SK-N-SH treated with all-trans-retinoic acid at 6 μM for 48 hours (cell line): ENCODE measurements at places on chromosomes 6 and 20.

DNA sequence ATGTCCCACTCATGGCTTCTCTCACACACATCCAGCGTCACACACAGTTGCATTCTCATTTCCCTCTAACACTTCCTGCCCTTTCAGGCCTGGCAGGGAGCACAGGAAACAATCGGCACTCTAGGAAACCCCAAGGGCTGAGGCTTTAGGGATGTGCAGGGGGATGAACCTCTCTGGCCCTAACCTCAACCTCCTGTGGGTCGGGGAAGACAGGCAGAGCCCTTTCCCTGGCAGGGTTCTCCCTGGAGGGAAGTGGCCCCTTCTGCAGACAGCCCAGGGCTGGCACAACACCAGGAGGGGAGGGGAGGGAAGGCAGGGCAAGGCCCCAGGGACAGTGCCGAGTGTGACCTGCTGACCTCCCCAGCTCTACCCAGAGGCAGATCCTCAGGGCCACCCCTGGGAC lies 2.7 kb downstream of the TEAD3 start:
- ATAC-seq, result no peak

DNA sequence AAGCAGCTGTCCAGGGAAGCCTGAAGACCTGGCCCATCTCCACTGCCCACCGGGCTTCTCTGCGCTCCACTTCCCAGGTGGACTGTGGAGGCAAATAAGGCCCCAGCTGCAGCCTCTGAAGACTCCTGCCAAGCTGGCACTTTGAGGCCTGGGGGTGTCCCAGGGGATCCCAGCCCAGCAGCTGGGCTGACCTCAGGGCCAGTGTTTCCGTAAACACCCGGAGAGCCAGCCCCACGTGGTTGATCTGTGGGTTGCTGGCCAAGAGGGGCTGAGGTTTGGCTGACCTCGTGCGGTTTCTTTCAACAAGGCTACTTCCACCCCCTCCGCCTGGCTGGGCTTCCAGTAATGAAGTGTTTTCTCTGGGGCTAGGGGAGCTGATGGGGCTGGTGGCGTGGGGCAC lies 12.4 kb upstream of the CCN5 start:
- no peak for ATAC-seq

DNA sequence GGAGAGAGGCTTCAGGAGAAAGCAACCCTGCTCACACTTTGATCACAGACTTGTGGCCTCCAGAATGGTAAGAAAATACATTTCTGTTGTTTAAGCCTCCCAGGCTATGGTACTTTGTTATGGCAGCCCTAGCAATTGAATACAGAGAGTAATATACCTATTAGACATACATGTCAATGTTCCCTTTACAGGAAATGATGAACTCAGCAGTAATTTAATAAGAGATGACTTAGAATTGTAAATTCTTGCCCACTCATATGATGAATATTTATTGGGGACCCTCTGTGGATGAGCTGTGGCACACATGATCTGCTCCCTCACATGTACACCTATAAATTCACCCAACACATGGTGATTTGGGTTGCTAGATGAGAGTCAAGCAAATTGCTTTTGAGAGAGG lies 20.4 kb upstream of the FOXA2 start:
- ATAC-seq, result no peak

GRCh38 chr6:32852844-32853540 lies 512 bp downstream of the TAP1 start:
- peak; percentile 53 for ATAC-seq

DNA sequence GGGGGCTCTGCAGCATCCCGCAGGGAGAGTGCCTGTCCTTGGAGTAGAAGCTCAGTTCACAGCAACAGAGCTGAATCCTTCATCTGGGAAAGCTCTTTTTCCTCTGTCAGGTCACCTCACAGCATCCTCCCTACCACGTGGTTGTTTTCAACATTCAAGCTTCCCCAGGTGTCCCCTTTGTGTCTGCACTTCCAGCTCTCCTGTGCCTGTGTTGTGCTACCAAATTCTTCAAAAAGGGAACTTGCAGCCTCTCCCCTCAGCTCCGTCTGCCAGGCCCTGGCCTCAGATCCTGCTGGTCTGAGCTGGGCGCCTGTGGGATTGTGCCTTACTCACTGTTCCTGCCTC lies 108.4 kb downstream of the FOXF2 start:
- no peak for ATAC-seq

DNA sequence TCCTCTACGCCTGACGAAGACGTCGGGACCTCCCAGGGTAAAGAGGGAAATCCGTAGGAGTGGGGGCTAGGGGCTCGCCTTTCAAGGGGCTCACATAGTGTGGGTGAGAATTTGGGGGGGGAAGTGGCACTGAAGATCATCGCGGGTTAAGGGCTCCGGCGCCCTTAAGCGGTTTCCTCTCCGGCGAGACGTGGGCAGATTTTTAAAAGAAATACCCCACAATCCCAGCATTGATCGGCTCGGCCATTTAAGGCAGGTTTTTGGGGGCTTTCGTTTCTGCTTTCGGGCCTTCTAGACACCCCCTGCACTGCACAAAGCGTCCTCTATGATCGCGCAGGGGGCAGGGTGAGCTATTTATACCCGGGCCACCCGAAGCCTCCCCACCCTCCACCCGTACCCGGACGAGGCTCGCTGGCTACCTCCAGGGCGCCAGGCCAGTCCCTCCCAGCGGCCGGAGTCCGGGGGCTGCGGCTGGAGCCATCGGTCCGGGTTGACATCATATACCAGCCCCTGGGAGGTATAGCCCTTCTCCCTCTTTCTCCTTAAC lies 1.2 kb downstream of the NKX2-2 start:
- ATAC-seq, result peak; percentile 6; the same call in 1 of the 3 replicates

DNA sequence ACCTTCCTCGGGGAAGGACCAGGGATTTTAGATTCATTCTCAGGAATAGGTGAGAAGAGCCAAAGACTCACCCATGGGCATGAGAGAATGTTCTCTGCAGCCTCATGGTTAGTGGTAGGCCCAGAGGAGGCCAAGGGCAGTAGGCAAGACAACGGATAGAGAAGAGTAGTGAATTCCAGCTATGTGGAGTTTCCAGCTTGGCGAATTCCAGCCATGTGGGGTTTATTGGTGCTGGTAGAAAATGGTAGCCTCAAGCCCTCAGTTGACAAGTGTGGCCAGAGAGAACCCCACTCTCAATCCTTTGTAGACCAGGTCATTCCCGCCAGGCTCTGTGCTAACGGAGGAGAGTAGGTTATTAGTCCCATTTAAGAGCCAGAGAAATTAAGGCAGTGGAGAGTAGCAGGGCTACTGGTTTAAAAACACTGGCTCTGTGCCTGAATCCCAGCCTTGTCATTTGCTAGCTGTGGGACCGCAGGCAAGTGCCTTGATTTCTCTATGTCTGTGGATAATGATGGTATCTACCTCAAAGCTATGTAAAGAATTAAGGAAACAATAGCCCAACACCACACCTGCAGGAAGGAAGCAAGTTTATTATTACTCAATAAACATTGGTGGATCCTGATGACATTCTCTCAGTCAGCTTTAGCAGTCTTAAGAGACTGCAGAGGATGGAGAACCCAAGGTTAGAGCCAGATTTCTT lies 2.0 kb upstream of the SLC9A8 start:
- no peak for ATAC-seq

DNA sequence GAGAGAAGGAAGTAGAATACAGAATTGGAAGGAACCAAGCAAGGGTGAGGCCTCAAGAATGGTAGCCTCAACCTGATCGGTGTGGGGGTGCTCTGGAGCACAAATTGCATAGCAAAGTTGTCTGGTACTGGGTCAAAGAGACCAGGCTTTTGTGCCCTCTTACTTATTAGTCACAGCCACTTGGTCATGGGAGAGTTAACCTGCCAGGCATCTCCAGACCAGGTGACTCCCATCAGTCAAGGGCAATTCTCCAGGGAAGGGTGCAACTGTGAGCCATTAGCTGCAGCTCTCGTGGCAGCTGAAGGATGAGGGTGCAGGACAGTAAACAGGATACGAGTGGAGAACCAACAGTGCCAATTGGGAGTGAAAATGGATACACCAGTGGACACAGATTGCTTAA lies 47.7 kb upstream of the PLCB4 start:
- no peak for ATAC-seq

- no peak for ATAC-seq
Measured at GRCh38 chr20:4455301-4455701, 266.4 kb upstream of the PRND start.
